AML-193 (cell line): ENCODE measurements at places on chromosomes 2 and 18.

GRCh38 chr18:29154758-29155725 lies 978.1 kb upstream of the CDH2 start:
- no peak for DNase-seq

DNA sequence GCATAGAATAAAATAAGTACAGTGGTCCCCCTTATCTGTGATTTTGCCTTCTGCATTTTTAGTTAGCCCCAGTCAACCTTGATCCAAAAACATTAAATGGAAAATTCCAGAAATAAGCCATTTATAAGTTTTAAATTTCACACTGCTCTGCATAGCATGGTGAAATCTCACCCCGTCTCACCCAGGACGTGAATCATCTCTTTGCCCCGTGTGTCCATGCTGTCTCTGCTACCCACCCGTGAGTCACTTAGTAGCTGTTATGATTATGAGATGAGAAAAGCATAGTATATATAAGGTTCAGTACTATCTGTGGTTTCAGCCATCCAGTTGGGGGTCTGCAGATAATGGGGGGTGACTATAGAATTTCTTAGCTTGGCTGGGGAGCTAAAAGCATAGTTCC lies 67.3 kb downstream of the RHBDD1 start:
- no peak for DNase-seq

GRCh38 chr2:2796207-2796606 lies 465.1 kb upstream of the MYT1L start:
- no peak for DNase-seq

GRCh38 chr2:108449410-108450130 lies 564 bp downstream of the GCC2 start:
- peak; percentile 22 for DNase-seq

GRCh38 chr2:69618362-69618761 lies 25.2 kb downstream of the AAK1 start:
- DNase-seq, result no peak

GRCh38 chr2:232014681-232015080 lies 53.2 kb downstream of the DIS3L2 start:
- DNase-seq, result no peak

DNA sequence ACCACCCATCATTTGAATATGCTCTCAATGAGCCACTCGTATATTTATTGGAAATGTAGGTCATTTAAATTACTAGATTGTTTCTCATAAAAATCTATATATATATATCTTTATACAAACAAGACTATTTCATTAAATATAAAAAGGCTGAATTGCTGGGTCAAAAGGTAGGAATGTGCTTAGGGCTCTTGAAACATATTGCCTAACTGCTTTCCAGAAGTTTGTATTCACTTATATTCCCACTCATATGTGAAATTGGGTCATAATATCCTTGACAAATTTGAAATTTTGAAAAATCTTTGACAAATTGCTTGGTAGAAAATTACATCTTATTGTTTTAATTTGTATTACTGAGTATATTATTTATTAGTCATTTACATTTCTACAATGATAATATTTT lies 999.8 kb upstream of the CDH2 start:
- no peak for DNase-seq

DNA sequence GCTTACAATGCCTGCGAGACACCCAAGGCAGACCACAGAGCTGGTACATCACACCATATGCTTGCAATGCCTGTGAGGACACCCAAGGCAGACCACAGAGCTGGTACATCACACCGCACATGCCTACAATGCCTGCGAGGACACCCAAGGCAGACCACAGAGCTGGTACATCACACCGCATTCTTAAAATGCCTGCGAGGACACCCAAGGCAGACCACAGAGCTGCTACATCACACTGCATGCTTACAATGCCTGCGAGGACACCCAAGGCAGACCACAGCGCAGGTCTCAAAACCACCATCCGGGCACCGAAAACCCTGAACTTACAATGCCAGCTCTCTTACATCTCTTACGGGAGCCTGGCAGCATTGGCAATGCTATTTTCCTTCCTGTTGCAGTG lies 799.6 kb downstream of the GALR1 start:
- DNase-seq, result no peak

DNA sequence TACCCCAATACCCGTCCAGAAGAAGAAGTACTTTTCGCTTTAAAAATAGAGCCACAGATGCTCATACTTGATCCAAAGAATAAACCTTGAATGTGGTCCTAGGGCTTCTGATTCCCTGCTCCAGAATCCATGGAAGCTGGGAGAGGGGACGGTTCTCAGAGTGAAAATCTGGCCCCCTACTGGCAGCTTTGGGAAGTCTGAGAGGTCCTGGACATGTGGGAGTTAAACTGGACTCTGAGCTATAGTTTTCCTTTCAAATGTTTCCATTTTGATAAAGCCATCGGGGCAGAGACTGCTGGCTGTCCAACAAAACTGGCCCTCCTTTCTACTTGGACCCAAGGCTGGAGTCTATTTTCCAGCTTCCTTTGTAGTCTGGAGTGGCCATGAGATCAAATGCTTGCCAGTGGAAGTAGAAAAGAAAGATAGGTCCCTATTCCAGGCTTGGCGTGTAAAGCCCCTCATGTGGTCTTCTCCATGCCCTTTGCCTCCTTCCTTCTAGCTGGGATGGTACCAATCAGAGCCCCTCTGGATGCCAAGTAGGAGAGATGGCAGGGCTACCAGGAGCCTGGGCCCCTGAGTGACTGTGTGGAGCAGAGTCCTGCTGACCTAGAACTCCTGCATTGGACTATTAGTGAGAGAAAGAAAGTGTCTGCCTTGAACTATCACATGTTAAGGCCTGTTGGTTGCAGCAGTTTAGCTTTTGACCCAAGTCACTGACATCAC lies 37.7 kb upstream of the TBC1D8 start:
- DNase-seq, result no peak

DNA sequence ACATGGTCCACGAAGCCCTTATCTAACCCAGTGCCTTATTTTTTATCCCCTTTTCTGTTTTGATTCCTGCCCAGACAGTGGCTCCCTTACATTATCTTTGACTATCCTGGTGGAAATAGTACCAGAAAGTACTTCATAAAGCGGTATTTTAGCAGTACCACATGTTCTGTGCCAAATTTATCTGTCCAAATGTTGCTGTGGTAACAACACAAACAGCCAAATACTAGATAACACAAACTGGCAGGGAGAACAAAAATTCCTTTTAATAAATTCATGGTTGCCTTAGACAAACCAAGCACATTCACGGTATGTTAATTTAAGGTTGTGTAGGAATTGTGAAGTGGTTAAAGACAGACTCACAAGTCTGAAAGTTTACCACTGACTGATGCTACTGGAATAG lies 187.9 kb upstream of the LHCGR start:
- DNase-seq, result no peak

DNA sequence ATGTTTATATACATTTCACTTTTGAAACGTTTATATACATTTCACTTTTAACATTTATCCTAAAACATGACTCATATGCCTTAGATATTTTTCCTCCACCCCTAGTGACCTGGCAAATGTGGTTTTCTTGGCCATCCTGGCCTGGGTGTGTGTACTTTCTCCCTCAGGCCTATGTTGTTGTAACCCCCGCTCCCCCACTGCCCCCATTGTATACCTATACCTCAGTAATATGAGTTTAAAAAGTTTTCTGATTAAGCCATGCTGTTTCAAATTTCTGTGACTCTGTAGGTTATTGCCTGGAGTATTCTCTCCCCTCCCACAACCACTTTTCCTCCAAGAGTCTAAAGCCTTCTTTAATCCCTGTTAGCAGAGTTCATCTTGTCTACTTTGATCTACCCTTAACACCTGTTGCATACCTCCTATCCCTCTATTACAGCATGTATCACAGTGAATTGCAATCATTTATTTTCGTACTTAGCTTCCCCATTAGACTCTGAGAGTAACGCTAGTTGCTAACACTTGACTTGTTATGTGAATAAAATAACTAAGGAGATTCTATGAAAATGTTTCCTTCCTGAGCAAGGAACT lies 67.9 kb downstream of the LCLAT1 start:
- DNase-seq, result no peak

- no peak for DNase-seq
Observed at GRCh38 chr18:58041633-58042032, 2.4 kb upstream of the NEDD4L start.

GRCh38 chr2:26521913-26522180 lies 43.9 kb upstream of the OTOF start:
- DNase-seq, result no peak

DNA sequence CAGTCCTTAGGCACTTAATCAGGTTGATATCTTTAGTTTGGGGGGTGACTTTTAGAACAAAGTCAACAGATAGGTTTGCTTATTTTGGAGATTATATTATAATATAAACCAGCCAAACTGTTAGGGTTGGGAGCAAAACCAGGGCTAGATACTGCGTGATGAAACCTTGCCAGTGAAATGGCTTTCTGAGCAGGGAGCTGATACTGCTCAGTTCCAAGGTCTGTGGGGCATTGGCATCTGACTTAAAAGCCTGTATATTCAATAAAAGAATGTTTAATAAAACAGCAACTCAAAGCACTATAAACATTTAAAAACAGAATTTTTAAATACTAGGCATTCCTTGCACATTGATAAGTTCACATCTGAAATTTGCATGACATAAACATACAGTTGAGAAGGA lies 19.3 kb downstream of the PTPRM start:
- DNase-seq, result no peak

DNA sequence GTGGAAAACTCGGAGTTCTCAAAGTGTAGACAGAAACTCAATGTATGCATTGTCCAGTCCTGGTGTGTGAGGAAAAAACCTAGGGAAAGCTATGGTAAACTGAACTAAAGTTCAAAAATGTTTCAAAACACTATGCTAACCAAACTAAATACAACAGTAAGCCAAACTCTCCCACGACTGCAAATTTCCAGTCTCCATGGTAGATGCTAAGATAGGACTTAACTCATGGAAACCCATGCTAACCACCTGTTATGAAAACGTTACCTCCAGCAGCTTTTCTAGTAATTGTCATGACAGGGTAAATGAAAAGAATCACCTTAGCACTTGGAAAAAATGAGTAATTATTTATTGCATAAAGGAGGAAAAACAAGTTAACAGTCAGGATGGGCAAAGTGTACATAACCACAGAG lies 135.7 kb upstream of the EPC2 start:
- no peak for DNase-seq

- DNase-seq, result no peak
Observed at GRCh38 chr2:168564641-168565040, 108.6 kb downstream of the CERS6 start.

- DNase-seq, result no peak
Observed at GRCh38 chr2:33126958-33127357, 180.2 kb downstream of the LTBP1 start.

GRCh38 chr2:159879051-159879604 lies 81.1 kb upstream of the CD302 start:
- no peak for DNase-seq

DNA sequence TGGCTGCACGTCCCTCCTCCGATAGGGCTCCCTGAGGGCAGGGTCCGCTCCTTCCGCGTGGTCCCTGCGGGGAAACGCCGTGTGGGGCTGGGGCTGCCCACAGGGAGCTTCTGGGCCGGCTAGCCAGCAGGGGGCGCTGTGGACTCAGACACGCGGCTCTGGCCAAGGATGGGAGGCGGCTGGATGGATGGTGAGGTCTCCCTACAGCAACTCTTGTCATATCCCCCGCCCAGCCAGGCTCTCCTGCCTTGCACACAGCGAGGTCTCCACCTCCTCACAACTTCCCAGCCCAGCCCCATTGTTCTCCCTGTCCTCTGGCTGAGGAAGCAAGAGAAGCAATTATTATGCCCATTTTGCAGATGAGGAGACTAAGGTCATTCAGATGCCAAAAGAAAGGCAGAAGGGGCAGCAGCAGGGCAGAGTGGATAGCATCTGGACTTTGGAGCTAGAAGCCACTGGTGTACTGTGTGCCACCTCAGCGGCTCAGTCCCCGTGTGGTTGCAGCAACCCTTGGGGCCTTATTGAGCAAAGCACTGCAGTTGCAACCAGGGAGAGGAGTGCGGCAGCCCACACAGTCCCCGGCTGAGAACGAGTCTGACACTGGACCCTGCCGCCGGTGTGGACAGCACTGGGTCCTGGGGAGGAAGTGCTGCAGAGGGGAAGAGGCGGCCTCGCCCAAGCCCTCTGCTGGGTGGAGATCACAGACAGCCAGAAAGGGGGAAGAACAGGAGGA lies 99.0 kb downstream of the ZFP36L2 start:
- DNase-seq, result peak; percentile 18

DNA sequence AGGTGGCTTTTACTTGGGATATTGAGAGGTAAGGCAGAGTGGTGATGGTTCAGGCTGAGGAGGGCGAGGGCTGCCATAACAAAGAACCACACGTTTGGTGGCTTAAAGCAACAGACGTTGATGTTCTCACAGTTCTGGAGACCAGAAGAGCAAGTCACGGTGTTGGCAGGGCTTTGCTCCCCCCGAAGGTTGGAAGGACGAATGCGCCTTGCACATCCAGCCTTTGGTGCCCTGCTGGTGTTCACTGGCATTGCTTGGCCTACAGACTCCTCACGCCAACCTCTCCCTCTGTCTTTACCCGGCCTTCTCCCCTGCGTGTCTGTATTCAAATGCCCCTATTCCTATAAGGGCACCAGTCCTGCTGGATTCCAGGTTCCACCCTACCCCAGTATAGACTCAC lies 125.4 kb downstream of the TPO start:
- DNase-seq, result no peak

DNA sequence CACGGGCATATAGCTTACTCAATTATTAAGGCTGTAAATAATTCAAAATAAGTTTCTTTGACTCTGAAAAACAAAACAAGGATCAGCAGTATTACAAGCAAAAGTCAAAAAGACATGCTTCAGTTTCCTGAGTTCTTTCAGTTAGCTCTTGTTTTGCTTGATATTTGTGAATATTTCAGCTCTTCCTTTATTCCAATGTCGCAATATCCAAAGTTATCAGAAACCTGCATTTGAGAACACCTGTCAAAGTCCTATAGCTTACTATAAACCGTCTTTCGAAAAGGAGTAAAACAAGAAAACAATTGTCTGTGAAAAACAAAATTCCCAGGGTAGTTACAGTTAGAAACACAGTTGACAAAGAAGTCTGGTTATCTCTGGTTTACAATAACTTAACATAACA lies 14.7 kb downstream of the CYP27A1 start:
- no peak for DNase-seq

DNA sequence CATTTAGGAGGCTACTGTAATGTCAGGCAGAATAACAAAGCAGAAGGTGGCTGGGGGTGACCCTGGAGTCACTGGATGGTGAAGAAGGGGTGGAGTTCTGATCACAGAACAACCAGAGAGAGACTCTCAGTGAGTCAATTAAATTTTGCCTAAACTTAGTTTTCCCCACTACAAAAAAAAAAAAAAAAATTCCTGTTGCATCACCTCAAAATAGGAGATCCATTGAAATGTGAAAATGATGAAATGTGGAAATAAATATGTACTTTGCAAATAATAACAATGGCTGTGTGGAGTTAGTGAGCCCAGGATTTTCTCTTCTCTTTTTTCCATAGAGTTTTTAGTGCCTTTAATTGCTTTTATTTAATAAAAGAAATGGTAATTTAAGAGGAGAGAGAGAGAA lies 165.5 kb downstream of the GFPT1 start:
- DNase-seq, result no peak

DNA sequence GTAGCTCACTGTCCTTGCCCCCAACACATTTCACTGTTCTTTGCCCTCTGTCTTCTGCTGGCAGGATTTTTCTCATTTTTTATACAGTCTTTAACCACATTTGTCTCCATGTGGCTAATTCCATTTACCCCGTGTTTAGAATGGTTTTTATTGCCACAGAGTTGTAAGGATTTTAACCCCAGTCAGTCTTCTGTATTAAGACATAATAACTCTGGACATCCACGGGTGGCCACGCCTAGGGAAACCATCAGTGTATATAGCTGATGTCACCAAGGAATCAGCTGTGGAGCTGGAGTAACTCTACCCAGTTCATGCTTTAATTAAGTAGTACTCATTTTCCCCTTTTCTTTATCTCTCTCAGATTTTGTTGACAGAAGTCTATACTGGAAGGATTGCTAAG lies 139.8 kb downstream of the MAP4K4 start:
- DNase-seq, result no peak
